Mesothelial cell of epicardium (in vitro differentiated cells): ENCODE measurements at places on chromosomes 5 and 9. TPM values are rescaled to one million over a fixed set of nuclear protein-coding genes. Genes with fewer than 3 reads are reported as not detected.
A peak's percentile ranks its signal among the peaks of the same experiment; 100 is the strongest.

The TYRP1 gene
- total RNA-seq: 0.42 to 1.0 TPM (median 0.64 TPM) in 3 replicates

The LCN1 gene
- not detected in 3 replicates for total RNA-seq

DNA sequence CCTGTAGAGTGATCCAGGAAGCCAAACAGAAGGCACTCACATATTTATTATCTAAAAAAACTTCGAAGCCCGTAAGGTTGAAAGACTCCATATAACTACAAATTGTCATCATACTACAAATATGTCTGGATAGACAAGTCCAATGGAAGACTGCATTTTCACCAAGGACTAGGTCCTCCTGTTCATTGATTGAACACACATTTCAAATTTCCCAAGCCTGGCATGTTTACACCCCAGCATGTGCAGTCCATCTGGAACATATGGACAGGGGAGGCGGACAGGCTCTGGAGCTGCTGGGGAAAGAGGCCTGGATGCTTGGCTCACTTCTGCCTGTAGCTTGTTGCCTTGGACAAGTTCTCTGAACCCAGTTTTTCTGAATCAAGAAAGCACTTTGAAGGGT, 378.7 kb downstream of the ENC1 start:
- DNase-seq: no peak
- H3K4me1 ChIP-seq: peaks cover 54% of the 10 kb centered on the region
- H3K27me3 ChIP-seq: no peaks in the 10 kb centered on the region
- no peak overlapping the region for H3K4me3 ChIP-seq
- H3K27ac ChIP-seq: peak overlapping the region; percentile 8

DNA sequence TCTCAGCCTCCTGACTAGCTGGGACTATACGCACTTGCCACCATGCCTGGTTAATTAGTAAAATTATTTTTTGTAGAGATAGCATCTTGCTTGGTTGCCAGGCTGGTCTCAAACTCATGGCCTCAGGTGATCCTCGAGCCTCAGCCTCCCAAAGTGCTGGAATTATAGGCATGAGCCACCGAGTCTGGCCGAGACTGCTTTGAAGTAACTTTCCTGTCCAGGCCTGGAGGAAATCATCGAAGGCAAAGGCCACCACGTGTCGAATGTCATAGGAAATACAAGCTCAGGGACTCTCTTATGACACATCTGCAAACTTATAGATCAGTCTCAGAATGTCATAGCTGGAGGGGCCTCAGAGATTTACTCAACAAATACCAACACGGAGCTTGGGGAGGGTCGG, 25.1 kb downstream of the RAPGEF1 start:
- no peak overlapping the region for H3K4me3 ChIP-seq
- DNase-seq: no peak
- H3K4me1 ChIP-seq: peaks cover 10% of the 10 kb centered on the region
- no peaks in the 10 kb centered on the region for H3K27me3 ChIP-seq
- H3K36me3 ChIP-seq: peaks cover 2% of the 10 kb centered on the region

- no peak overlapping the region for H3K27ac ChIP-seq
- no peak overlapping the region for H3K4me3 ChIP-seq
- H3K36me3 ChIP-seq: no peaks in the 10 kb centered on the region
Observed at GRCh38 chr9:24071716-24072115, 245.7 kb upstream of the ELAVL2 start.
